Stimulated activated CD4-positive, alpha-beta T cell treated with anti-CD3 and anti-CD28 coated beads, Interleukin-4, amount 100 ng/mL, for 48 hours (primary cell): ENCODE measurements at places on chromosomes 3 and 15.

GRCh38 chr15:68405378-68406250 lies 26.3 kb downstream of the ITGA11 start:
- no peak for DNase-seq

- no peak for DNase-seq
Measured at GRCh38 chr3:126982126-126982470, 817 bp upstream of the PLXNA1 start.

GRCh38 chr3:104909198-104909597 lies 457.5 kb upstream of the ALCAM start:
- no peak for DNase-seq

- DNase-seq = no peak
Measured at GRCh38 chr3:160804762-160805161, 48.7 kb downstream of the PPM1L start.

DNA sequence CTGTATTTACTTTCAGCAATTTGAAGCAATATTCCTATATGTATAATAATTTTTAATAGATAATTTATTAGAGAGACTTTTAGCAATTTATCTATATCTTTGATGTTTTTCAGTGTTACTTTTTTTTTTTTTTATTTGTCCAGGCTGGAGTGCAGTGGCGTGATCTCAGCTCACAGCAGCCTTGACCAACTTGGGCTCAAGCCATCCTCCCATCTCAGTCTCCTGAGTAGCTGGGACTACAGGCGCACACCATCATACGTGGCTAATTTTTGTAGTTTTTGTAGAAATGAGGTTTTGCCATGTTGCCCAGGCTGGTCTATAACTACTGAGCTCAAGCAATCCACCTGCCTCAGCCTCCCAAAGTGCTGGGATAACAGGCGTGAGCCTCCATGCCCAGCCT lies 25.3 kb upstream of the SLTM start:
- no peak for DNase-seq

GRCh38 chr15:96324192-96324895 lies 6.2 kb upstream of the NR2F2 start:
- DNase-seq = no peak

GRCh38 chr15:38691965-38692788 lies 127.6 kb upstream of the RASGRP1 start:
- DNase-seq = no peak

- DNase-seq = no peak
Measured at GRCh38 chr15:98537516-98538060, 110.8 kb upstream of the IGF1R start.

- DNase-seq = no peak
Measured at GRCh38 chr3:157122116-157122515, 37.8 kb downstream of the CCNL1 start.

DNA sequence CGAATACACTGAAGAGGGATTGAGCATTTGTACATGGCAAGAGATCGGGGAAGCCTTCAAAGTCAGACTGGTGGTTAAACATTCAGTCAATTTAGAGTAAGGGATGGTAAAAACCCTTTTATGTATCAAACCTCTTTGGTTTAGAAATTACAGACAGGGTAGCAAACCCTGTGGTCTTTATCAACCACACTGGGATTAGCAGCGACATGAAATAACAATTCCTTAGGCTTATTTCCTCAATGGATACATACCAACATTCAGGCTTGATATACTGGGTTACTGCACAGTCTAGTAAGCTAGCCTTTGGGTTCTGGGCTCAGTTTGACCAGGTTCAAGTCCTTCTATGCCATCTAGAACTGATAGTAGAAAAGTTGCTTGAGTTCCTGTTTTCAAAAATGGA lies 127.4 kb downstream of the THRB start:
- DNase-seq = no peak

DNA sequence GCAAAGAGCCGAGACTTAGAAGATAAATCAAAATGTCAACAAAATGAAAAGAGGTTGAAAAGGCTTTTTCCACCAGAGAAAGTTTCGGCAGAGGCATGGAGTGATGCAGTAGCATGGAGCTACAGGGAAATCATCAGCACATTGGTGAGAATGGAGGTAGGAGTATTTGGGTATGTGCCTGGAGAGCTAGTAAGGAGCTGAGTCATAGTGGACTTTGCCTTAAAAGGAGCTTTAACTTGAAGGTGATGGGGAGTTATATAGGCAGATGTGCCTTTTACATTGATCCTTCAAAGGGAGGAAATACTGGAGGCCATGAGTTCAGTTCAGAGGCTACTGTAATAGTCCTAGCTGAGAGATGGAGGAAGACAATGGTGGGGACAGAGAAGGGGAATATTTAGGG lies 44.3 kb downstream of the IL5RA start:
- no peak for DNase-seq

DNA sequence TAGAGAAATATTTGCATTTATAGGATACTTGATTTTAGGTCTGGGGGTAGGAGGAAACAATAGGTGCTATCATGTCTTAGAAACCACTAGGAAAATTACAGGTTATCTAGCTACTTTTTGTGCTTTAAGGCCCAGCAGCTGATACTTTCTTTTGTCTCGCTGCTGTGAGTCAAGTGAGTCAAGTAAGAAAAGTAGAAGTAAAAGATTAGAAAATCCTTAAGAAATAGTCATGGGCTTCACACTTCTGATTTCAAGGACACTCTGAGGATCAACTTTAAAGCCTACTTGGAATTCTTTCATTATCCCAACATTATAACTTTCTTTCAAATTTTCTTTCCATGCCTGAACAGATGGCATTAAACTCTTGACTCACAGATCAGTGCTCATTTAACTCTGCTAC lies 95.2 kb upstream of the RBMS3 start:
- no peak for DNase-seq

DNA sequence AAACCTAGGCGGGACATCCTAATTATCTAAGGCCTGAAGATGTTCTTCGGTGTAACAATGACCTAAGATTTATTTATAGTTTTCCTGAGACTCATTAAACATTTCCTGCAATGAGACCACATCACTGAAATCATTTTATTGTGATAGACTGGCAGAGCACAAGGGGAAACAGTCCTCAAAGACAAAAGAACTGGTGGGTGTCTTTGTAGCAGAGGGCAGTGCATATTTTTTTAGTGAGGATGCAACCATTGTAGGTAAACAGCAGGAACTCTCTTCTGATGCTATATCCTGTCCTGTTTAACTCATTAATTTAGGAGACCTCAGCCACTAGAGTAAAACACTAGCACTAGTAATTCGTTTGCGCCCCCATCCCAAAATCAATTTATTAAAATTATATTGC lies 100.0 kb downstream of the MAGI1 start:
- DNase-seq = no peak

GRCh38 chr3:73503781-73504180 lies 121.0 kb downstream of the PDZRN3 start:
- no peak for DNase-seq

GRCh38 chr3:196620161-196620604 lies 19.3 kb upstream of the NRROS start:
- no peak for DNase-seq

DNA sequence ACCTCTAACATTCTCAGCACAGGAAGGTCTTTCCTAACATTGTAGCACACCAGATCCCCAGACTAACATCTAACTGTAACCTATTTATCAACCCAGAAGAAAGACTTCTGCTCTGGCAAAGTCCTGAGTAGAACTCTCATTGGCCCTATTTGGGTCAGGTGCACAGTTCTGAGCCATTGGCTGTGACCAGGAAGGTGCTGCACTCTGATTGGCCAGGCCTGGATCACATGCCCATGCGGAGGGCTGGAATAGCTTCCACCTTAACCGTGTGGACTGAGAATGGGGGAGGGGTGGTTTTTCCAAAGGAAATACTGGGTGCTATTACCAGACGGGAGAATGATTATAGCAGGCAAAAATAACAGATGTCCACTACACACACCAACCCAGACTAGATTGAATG lies 11.5 kb downstream of the FEZF2 start:
- DNase-seq = no peak

- DNase-seq = no peak
Measured at GRCh38 chr3:73813291-73813690, 188.6 kb upstream of the PDZRN3 start.

DNA sequence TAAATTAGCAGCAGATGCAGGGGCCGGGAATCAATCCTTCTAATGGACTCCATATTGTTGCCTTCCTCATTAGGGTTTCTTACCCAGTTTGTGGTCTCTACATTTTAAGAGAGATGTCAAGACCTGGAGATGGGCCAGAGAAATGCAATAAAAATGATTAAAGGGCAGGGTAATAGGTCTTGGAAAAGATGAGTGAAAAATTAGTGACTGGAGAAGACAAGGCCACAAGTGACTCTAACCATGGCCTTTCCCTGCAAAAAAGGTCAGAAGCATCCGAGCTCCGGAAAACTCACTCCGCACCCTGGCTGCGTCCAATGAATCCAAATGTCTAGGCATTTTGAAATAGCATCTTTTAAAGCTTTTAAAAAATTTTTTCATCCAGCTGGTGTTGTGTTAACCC lies 152.8 kb downstream of the ARRDC4 start:
- DNase-seq = no peak

GRCh38 chr3:72973031-72973723 lies 23.4 kb upstream of the PPP4R2 start:
- DNase-seq = no peak

DNA sequence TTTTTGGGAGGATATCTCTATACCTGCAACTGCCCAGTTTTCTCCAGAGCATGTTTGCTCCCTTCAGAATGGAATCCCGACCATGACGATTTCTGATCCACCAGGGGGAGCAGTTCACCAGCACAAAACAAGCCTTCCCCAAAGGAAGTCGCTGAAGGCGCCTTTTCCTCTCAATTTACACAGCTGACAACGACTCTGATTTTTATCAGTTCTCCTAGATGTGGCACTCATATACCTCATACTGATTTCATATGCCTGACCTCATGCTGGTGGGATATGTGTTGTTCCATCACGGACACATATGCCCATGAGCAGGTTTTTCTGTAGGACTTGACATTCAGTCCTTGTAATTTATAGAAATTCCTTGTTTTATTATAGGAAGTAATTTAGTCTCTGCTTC lies 1028.2 kb downstream of the MCTP2 start:
- peak; percentile 14 for DNase-seq

DNA sequence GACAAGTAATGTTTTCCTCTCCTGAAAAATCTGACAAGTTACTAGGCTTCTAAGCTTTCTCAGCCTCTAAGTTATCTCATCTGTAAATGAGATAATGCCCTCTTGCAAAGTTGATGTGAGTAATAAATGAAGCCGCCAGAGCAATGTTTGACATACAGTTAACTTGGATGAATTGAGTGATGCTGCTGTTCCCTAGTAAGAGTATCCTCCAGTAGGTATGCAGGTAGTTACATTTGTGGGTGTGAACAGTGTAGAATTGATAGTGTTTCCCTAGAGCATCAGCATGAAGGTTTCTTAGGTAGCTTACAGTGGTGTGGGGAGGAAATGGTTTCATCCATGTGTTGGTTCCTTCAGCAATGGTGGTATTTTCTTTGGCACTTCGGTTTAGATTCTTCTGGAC lies 3.4 kb downstream of the ATP2C1 start:
- DNase-seq = no peak

GRCh38 chr3:171311784-171312183 lies 148.4 kb downstream of the TNIK start:
- DNase-seq = no peak

DNA sequence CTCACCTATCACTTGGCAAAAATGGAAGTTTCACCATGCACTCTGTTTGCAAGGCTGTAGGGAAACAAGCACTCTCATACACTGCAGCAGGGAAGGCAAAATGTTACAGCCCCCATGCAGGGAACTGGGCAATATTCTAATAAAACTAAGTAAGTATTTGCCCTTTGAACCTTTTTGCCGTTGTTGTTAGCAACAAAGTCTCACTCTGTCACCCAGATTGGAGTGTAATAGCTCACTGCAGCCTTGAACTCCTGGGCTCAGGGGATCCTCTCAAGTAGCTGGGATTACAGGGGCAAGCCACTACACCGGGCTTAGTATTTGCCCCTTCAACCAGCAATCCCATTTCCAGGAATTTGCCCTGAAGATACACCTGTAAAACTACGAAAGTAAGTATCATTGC lies 122.5 kb downstream of the TBC1D5 start:
- DNase-seq = no peak
